ENCODE measurements at places on chromosomes 4 and X.

- no peak for DNase-seq
Measured at GRCh38 chr4:165814256-165815020, 58.6 kb upstream of the TLL1 start.

DNA sequence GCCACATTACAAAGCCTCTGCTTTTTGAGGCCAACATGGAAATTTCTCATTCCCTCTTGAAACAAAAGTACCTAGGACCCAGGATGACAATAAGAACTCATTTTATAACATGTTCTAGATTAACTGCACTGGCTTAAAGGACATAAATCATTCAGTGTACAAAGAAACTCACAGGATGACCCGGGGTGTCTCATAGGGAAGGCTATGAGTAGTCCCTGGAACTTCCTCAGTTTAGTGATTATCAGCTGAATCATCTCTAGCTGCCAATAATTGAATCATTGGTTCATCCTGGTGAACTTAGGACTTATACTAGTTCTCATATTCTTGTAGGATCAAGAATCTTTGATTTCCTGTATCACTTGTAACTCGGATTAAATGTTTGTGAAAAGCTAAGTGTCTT lies 95.8 kb upstream of the WDR1 start:
- DNase-seq = no peak

DNA sequence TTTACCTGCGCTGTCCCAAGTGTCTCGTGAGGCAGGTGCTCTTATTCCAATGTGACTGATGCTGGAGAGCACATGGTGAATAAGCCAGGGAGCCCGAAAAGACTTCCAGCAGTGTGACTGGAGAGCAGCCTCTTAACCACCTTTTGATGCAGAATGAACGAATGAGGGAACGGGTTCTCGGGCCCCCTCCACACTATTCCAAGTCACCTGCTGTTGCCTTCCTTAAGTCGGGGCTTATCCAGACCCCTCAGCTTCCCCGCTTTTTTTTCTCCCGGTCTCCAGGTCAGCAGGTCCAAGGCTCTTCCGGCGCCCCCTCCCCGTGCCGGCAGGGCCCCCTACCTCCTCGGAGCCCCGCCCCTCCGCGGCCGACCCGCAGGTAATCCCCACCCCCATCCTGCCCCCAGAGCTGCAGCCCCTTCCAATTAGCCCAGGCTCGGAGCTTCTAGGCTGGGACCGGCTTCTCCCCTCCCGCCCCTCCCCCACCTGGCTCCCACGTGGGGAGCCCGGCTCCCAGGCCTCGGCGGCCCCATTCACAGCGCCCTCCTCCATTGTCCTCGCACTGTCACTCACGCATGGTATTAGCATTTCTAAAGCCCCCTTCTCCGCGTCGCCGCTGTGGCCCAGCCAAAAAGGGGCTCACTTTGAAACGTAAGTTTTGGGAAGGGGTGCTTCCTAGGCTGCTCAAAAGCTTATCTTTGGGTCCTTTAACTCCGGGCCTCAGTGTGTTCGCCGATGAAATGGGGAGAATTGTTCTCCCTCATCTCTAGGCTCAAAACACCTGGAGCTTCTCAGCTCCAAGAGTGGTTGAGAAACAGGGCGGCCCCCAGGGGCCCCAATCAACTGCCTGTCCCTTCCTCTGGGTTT lies 56.2 kb upstream of the PJA1 start:
- no peak for DNase-seq

DNA sequence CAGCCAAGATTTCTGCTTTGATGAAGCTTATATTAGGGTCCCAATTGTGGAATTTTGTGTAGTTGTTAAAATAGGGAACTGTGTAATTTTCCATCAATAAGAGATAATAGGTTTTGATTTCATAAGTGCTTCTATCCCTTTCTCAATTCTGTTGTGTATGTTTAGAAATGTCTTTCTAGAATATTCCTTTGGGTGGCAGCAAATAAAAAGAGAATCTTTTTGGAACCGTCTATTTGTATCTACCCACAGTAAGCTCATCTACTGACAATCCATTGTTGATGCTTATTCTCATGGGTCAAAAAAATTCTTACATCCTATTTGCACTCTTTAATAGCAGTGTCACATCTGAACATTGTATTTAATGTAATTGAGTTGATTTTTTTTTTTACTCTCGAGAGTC lies 61.7 kb downstream of the TMA16 start:
- DNase-seq = no peak

DNA sequence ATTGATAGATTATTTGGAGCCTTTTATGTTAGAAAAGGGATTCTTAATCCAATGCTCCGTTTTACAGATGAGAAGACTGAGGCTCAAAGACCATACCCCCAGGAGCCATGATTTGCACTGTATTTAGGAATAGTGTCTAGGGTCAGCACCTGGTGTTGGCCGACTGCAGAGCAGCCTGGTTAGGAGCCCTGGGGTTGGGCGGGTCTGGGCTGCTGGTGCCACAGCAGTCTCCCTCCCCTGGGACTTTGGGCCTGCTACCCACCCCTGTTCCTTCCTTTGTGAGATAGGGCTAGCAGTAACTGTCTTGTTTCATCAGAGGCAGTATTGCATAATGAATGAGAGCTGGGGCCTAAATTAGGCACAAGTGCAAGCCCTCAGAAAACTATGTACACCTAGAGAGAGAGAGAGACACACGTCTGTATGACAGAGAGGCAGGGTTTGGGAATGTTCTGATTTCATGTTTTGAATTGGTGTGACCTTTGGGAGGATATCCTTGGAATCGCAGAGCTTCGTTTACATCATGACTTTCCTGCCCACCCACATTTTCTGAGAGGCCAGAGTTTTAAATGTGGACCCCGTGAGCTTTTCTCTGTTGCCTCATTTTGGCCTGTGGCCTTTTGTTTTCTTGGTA lies 111.7 kb downstream of the PTTG2 start:
- no peak for DNase-seq

DNA sequence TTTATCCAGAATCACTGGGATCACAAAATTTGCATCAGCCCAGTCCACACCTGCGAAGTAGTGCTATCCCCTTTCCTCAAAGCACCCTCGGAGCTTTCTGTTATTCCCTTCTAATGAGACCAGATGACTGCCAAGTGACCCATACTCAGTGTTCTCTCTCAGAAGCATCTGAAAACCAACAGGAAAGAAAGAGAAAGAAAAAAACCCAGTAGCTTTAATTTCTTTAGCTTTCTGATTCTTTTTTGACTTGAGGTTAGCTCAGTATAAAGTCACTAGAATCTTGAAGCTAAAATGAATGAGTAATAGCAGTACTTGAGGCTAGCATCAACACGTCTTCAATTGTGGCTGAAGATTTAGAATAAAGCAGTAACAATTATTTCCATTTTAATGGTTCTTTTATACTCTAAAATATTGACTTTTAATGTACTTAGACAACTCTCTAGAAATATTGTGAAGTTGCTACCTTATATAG lies 124.4 kb downstream of the ANK2 start:
- DNase-seq = no peak

- no peak for DNase-seq
Measured at GRCh38 chr4:148376151-148376550, 66.1 kb downstream of the NR3C2 start.

- DNase-seq = no peak
Measured at GRCh38 chr4:74021601-74022000, 16.9 kb downstream of the CXCL3 start.

- no peak for DNase-seq
Measured at GRCh38 chr4:143386812-143387211, 50.1 kb downstream of the GAB1 start.

GRCh38 chrX:108437349-108438109 lies 693 bp downstream of the COL4A6 start:
- DNase-seq = no peak

All from esophagus muscularis mucosa (tissue), 4 donors.